ENCODE measurements at places on chromosomes 7 and 10.

- DNase-seq, result no peak
Observed at GRCh38 chr7:139775829-139776266, 1.9 kb downstream of the HIPK2 start.

GRCh38 chr10:5334196-5334880 lies 30.4 kb upstream of the UCN3 start:
- no peak for DNase-seq

GRCh38 chr7:155062411-155062810 lies 7.7 kb upstream of the HTR5A start:
- DNase-seq, result no peak

- DNase-seq, result no peak
Observed at GRCh38 chr10:85961073-85961472, 405.5 kb downstream of the GRID1 start.

DNA sequence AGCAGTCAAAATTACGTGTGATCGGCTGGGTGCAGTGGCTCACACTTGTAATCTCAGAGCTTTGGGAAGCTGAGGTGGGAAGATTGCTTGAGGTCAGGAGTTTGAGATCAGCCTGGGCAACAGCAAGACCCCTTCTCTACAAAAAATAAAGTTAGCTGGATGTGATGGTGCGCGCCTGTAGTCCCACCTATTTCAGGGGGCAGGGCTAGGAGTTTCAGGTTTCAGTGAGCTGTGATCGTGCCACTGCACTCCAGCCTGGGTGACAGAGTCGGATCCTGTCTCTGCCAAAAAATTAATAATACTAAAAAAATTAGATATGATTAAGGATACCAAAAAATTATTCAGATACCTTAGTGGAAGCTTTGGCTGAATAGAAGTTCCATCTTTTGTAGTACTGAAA lies 136.4 kb downstream of the SDK1 start:
- DNase-seq, result no peak

GRCh38 chr7:140684066-140684950 lies 11.6 kb downstream of the ADCK2 start:
- DNase-seq, result no peak

DNA sequence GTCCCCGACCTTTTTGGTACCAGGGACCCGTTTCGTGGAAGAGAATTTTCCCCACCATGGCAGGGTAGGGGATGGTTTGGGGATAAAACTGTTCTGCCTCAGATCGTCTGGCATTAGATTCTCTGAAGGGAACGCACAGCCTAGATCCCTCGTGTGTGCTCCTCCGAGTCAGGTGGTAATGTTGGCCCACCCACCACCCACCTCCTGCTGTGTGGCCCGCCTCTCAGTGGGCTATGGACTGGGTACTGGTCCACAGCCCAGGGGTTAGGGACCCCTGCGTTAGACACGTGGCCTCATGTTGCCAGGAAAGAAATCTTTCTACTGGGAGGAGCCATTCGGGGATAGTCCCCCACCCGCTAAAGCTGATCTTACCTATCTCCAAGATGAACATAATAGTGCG lies 27.0 kb downstream of the PFKFB3 start:
- DNase-seq, result no peak

GRCh38 chr7:93968911-93969620 lies 35.1 kb downstream of the BET1 start:
- no peak for DNase-seq

- DNase-seq, result no peak
Observed at GRCh38 chr7:143408686-143409561, at the start of gene EPHA1. Gene EPHA1 (minus strand): TSS chr7:143408856. CDS start chr7:143408805, 51 bp downstream.

Measured in RWPE2 (cell line).